ENCODE measurements at places on chromosomes 1 and 21. TPM values are rescaled to one million over a fixed set of nuclear protein-coding genes. Genes with fewer than 3 reads are reported as not detected.

DNA sequence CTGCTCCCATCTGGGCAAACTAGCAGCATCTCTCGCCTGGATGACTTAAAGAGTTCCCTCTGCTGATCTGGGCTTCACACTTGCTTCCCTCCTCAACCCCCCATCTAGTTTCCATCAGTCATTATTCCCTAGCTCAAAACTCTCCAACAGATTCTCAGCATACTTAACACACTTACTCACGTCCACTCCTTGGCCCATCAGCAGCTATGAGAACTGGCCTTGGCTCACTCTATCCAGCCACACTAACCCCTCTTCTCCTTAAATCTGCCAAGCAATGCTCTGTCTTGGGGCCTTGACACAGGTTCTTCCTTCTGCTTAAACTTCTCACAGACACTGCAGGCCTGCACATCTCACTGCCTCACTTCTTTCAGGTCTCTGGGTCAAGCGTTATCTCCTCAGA is 41.6 kb downstream of the GNG12 start:
- DNase-seq: no peak

DNA sequence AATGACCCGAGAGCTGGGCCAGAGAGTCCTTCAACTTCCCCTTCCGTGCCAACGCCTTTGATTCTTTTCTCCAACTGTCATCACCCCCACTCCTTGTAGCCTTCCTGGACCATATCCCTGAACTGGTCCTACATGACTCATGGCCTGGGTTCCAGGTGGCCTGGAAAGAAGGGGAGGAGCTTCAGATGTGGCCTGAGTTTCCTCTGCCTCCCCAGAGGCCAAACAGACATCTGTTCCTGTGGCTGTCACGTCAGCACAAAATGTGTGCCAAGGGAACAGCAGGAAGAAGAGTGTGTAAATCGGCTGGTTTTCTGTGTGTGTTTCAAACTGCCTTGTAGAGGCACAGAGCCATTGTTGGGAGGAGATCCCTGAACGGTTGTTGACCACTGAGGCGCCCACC is 24.9 kb upstream of the KIRREL1 start:
- DNase-seq: no peak

- no peak for DNase-seq
Observed at GRCh38 chr1:81558291-81559076, 242.2 kb upstream of the ADGRL2 start.

GRCh38 chr1:164619006-164619784 is 60.2 kb downstream of the PBX1 start:
- no peak for DNase-seq

FHAD1 gene
- not detected for total RNA-seq

NR0B2 gene
- not detected for total RNA-seq

RXFP4 gene
- total RNA-seq: not detected

IL19 gene
- not detected for total RNA-seq

All from vagina (tissue), 2 donors.